ENCODE measurements at places on chromosomes 2 and 18. TPM values are rescaled to one million over a fixed set of nuclear protein-coding genes. Genes with fewer than 3 reads are reported as not detected.

RAX gene
- total RNA-seq = not detected

DHX57 gene
- 28.2 TPM for total RNA-seq

CFAP210 gene
- total RNA-seq = not detected

DUSP11 gene
- total RNA-seq = 27.0 TPM

UBXN2A gene
- 16.8 TPM for total RNA-seq

CD8A gene
- total RNA-seq = not detected

ALPG gene
- not detected for total RNA-seq

GRCh38 chr2:101770726-101771125 is 73.2 kb downstream of the MAP4K4 start:
- peak; percentile 58 for DNase-seq

DNA sequence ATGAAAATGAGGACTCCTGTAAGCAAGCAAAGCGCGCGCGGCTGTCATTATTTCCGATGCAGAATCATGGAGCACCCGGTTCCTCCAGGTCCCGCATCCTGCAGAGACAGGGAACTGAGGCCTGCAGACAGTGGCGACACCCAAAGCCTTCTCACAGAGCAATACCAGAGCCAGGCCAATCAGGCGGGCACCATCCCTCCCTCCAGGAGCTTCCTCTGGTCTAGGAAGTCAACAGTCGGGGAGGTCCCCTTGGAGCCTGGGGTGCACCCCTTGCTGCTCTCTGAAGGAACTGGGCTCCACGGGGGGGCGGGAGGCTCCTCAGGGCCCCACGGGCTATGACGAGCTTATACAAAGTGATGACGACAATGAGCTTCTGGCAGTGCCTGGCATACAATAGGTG is 60.3 kb upstream of the HPCAL1 start:
- DNase-seq = no peak

DNA sequence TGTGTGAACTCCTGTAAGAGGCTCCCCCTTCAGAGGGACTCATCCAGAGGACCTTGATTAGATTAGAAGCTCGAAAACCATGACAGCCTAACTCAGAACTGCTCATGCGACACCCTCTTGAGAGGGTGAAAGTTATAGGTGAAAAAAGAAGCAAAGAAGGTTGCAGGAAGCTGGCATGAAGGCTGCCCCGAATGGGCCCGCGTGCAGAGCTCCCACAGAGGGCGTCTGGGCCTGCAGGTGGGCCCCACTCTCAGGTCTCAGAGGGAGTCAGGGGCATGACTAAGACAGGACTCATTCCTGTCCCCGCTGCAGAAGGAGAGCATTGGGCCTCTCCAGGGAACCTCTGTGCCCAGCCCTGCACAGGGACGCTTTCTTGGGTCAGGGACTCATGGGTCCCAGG is 235.4 kb downstream of the EIPR1 start:
- DNase-seq = no peak

DNA sequence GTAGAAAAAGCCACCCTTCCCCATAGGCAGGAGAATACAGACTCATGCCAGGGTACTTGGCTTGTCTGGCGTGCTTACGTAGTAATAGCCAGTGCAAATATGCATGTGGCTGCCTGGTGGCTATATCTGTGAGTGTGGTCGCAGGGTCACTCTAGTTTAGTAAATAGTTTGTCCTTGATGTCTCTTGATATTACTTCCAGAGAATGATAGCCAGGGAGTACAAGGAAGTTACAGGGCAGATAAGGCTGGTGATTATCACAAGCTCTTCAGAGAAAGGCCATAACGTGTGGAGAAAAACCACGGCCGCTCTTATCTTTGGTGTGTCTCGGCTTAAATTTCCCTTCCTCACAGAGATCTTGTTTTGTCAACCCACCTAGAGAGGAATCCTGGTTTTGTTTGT is 54.3 kb upstream of the SLC39A10 start:
- no peak for DNase-seq

DNA sequence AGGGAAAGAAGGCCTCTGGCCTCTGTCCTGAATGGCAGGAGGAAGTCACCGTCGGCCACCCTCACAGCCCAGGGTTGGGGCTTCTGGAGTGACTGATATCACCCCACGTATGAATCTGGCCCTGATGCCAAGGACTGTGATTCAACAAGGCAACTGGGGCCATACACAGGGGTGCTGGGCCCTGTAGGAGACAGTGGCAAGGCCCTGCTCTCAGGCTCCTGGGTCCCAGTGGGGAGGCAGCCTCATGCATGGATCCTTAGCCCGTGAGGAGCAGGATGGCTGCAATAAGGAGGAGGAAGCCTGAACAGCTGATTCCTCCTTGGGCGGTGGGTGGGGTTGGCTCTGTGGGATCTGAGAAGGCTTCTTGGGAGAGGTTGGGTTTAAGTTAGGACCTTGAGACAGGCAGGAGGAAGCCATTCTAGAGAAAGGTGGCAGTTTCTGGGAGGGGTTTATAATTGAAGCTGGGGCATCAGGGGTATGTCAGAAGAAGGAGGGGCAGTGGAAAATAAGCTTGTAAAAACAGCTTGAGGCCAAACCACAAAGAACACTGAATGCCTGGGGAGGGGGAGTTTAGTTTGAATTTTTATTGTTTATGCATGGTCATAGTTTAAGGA is 42.8 kb upstream of the LAPTM4A start:
- DNase-seq = no peak

- DNase-seq = no peak
Measured at GRCh38 chr2:8572712-8573233, 109.1 kb upstream of the ID2 start.

GRCh38 chr18:28009589-28009988 is 167.3 kb downstream of the CDH2 start:
- no peak for DNase-seq

- DNase-seq = no peak
Measured at GRCh38 chr18:39732918-39733317, 2167.3 kb upstream of the CELF4 start.

DNA sequence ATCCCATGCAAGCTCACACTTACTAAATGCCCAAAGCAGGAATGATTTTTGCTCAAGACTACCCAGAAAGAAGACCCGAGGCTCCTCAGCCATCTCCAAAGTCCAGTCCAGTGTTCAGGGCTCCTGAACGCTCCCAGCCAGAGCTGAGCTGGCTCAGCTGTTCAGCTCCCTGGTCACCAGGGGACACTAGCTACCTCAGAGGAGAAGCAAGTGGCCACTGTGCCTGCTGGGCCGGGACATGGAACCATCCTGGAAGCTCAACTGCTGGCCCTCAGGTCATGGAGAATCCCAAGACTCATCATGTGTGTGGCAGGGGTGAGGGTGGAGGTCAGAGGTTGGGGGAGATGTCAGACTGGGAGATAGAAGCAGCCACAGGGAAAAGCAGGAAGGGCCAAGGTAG is 89.0 kb downstream of the GALNT14 start:
- no peak for DNase-seq

DNA sequence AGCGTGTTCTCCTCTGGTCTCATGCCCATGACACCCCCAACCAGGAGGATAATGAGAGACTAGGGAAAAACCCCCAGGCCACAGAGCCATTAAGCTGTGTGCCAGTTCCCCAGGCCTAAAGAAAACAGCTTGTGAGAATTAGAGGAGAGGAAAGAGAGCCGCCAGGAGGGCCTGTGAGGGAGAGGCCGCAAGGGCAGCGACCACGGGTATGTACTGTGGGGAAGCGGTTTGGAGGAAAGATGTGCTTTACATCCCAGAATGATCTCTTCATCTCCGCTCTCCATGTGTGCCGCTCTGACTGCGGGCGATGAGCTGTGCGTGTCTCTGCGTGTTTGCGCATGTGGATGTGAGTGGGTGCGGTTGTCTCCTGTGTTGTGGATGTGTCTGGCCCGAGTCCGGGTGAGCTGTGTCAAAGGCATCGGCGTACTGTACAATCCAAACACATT is 82.9 kb downstream of the DYSF start:
- DNase-seq = no peak

DNA sequence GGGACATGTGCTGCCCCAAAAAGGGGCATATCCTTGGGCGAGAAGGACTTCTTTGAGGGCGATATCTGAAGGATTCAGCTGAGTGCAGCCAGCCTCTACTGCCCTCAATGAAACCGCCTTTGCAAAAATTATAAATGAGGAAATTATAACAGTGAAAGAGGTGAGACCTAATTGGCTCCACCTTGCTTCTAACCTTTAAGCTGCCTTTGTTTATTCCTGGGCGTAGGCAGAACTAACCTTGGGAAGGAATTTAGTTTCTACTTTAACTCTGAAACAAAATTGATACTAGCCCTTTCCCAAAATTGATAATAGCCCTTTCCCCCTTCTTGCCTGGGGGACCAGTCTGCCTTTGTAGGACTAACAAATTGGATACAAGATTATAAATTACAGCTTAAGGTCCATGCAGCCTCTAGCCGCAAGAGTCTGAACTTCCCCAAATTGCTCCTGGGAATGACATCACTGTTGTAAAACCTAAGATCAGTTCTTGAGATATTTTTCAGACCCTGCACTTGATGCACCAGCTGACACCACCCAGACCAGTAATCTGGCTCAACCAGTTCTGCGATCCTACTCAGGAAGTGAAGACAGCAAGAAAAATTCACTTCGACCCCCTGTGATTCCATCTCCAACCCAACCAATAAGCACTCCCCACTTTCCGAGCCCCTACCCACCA is 36.0 kb upstream of the ASAP2 start:
- no peak for DNase-seq

DNA sequence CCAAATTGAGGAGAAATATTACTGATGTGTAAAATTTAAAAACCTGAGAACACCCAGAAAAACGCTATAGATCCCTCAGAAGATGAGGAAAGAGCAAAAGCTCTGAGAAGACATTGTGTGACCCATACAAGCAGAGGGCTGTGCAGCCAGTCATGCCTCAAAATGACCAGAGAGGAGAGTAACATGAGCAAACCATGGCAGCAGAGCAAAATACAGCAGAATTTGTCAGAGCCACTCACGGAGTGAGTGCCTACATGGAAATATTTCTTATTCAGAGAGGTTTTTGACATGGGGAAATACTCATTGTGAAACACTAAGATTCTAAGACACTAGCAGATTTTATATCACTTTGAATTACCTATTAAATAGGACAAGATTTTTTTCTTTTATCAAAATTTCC is 96.8 kb upstream of the DNAJC10 start:
- DNase-seq = no peak

DNA sequence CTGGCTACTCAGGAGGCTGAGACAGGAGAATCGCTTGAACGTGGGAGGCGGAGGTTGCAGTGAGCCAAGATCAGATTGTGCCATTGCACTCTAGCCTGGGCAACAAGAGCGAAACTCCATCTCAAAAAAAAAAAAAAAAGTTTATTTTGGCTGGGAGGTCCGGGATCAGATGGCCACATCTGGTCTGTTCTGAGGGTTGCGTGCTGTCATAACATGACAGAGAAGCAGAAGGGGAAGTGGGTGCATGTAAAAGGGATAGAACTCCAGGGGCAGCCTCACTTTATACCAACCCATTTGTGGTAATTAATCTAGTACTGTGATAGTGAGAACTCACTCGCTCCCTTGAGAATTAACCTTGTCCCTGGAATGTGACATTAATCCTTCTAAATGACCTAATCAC is 101.2 kb downstream of the PTPN4 start:
- no peak for DNase-seq

DNA sequence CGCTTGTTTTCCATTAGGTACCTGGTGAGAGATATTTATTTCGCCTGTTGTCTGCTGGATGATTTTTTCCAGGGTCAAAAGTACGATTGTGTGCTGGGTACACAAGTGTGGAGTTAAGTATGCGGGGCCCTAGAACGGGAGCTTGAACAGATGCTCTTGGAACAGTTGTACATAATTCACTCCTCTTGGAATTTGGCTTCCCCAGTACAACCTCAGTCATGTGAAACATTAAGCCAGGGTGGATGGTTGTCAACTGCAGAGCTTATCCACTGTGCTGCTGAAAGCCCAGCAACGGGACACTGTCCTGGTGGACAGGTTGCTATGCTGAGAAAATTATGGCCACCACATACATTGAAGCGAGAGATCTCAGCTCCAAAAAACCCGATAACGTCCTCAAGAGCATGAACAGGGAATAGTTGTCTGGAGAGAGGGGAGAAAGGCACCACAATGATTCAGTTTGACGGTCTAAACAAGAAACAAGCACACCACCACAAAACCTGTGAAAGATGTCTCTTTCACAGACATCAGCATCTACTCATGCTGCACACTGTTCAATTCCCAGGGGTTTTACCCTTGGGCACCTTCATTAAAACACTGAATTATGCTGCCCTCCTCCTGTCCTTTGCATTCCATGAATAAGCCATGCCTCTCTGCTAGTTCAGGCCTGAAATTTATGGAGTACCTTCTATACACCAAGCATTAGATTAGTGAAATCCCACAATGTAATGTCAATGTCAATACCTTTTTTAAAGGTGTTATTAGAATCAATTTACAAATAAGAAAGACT is 176.8 kb upstream of the TRIB2 start:
- DNase-seq = no peak

DNA sequence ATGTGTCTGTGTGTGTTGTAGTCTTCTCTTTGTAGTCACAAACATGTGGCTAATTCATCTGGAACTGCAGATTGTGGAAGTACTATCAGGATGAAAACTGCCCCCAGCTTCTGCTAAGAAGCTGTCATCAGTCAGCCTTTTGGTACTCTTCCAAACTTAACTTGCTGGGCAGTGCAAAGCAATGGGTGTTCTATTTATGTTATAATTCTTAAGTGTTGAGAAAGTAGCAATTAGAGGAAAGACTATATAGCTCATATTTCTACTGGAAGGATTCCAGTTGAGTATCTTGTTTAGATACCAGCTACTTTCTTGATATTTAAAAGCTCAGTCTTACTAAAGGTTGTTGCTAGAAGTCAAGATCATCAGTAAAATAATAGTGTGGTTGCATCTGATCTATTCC is 52.1 kb downstream of the SLC38A11 start:
- DNase-seq = peak; percentile 69

- no peak for DNase-seq
Measured at GRCh38 chr2:16241166-16242160, 301.1 kb downstream of the MYCN start.

- no peak for DNase-seq
Measured at GRCh38 chr2:228675091-228675490, 493.6 kb upstream of the SPHKAP start.

DNA sequence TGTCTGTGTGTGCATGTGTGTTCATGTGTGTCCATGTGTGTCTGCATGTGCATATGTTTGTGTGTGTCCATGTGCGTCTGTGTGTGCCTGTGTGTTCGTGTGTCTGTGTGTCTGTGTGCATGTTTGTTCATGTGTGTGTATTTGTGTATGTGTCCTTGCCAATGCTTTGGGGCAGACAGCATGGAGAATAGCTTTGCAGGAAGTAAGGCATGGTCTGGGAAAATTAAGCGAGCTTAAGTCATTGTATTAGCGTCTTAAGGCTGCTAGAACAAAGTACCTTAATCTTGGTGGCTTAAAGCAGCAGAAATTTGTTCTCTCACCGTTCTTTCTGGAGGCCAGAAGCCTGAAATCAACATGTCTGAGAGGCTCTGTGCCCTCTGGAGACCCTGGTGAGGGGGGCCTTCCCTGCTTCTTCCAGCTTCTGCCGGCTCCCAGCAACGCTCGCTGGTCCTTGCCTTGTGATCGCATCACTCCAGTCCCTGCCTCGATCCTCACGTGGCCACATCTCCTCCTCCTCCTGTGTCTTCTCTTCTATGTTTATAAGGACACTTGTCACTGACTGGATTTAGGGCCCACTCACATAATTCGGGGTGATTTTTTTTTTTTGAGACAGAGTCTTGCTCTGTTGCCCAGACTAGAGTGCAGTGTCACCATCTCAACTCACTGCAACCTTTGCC is 3.8 kb downstream of the NEU2 start:
- DNase-seq = no peak

All from endothelial cell of umbilical vein (primary cell).